ENCODE measurements at places on chromosomes 2 and 18.

- no peak for DNase-seq
Measured at GRCh38 chr18:7784171-7784570, 217.1 kb downstream of the PTPRM start.

GRCh38 chr2:137644731-137645130, 319.5 kb upstream of the HNMT start:
- DNase-seq: no peak

DNA sequence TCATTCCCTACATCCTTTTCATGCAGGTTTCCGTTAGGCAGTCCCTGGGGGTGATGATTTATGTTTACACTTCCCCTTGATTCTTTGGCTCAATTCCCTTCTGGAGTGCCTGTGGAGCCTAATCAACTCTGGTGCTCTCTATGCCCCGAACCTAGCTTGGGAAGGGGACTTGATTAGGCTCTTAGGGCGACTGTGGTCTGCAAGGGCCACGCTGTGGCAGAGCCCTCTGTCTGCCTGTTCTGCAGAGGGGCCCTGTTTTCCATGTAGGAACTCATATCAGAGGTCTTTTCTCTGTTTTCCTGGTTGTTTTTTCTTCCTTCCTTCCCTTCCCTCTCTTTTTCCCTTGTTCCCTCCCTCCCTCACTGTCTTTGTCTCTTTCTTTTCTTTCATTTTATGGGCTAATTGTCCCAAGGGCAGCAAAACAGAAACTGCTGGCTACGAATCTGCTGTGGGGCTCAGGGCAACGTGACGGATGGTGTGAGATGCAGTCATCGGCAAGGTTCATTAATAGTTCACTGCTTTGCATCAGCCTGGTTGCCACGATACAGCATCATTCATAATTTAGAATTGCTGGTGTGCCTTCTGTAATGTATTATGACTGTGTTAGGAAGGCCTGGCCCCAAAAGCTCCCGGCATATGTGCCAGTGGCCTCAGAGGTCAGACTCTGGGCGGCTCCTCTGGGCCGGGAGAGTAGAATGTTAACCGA, 134.5 kb downstream of the NAPG start:
- no peak for DNase-seq

- peak; percentile 15 for DNase-seq
Measured at GRCh38 chr2:113080134-113080533, 12.4 kb downstream of the IL1F10 start.

DNA sequence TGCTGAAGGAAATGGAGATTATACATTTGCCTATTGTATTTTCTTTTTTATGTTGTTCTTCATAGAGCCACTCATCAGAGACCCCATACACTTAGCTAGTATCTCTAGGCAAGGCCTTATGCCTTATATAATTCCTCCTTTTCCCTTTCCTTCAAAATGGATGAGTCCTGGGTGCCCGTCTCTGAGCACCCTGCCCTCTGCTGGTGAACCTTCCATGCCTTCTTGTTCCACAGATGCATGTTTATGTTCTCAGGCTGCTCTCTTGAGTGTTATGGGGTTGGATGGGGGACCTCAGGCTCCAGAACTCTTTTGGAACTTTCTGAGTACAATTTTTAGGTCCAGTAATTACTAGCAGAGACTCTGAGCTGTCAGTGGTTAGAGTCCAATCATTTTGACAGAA, 368.6 kb upstream of the SPRED2 start:
- DNase-seq: no peak

DNA sequence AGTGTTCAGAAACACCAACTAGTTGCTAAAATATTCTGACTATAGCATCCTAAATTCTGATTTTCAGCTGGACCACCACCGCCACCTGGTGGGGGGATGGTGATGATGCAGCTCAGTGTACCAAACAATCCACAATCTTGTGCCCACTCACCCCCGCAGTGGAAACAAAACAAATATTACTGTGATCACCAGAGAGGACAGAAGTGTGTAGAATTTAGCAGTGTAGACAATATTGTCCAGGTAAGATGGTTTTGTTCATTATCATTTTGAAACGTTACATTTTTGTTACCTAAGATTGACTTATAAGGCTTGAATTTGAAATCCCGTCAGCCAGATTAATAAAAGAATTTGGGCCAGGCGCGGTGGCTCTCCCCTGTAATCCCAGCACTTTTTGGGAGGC, 31.7 kb upstream of the UBXN4 start:
- DNase-seq: peak; percentile 24

GRCh38 chr18:69574401-69574800, 173.7 kb downstream of the DOK6 start:
- DNase-seq: no peak

GRCh38 chr2:238407566-238407965, 19.2 kb upstream of the ASB1 start:
- DNase-seq: no peak

- no peak for DNase-seq
Measured at GRCh38 chr2:30341500-30342267, 105.4 kb upstream of the LCLAT1 start.

- DNase-seq: peak; percentile 43
Measured at GRCh38 chr2:215900203-215900611, 113.1 kb downstream of the MREG start.

GRCh38 chr2:68762665-68763064, 28.1 kb downstream of the ARHGAP25 start:
- no peak for DNase-seq

DNA sequence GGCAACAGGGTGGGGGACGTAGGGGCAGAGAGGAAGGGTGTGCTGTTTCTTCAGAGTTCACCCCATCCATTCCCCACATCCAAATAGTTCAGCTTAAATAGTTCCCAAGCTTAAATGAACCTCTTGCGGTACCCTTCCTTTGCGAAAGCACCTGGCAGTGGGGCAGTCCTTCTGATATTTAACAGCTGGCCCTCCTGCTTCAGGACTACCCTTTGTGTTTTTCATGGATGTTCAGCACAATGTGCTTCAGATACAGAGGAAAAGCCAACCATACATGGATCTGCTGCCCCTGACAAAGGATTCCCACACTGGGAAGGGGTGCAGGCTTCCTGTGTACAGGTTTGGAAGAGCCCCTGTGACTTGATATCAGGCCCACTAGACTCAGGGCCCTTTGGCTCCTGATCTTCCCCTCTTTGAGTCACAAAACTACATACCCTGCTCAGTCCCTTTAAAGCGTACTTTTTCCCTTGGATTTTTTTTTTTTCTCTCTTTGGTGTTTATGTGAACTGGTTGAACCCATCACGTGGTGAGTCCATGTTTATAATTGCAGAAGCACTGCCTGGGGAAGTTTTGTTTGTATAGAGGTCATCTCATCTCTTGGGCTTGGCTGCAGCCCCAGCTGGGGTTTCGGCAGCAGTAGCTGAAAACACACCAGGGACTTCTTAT, 45.3 kb upstream of the IGFBP5 start:
- no peak for DNase-seq

GRCh38 chr2:99072551-99072950, 69.0 kb upstream of the C2orf15 start:
- no peak for DNase-seq

GRCh38 chr18:8962855-8963635, 139.5 kb upstream of the NDUFV2 start:
- no peak for DNase-seq

DNA sequence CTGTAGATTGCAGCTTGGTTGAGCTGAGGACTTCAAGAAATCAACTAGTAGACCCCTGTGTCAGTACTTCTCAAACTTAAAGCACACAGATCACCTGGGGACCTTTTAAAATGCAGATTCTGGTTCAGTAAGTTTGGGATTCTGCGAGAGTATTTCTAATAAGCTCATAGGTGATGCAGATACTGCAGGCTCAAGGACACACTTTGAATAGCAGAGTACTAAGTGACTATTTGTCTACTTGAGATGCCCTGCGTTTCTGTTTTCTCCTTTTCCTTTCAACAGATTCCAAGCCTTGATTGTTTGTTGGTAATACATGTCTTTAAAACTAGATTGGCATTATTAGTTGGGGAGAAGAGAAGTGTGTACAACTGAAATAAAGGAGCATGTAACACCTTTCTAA, 6.7 kb downstream of the MIB1 start:
- no peak for DNase-seq

- DNase-seq: peak; percentile 7
Measured at GRCh38 chr2:138030459-138030858, 66.2 kb downstream of the HNMT start.

- DNase-seq: no peak
Measured at GRCh38 chr2:151040039-151040438, 221.6 kb downstream of the RBM43 start.
